ENCODE measurements at places on chromosomes 3 and 15.
A peak's percentile ranks its signal among the peaks of the same experiment; 100 is the strongest.

- no peak for DNase-seq
Observed at GRCh38 chr3:94405258-94406035, 342.6 kb downstream of the NSUN3 start.

DNA sequence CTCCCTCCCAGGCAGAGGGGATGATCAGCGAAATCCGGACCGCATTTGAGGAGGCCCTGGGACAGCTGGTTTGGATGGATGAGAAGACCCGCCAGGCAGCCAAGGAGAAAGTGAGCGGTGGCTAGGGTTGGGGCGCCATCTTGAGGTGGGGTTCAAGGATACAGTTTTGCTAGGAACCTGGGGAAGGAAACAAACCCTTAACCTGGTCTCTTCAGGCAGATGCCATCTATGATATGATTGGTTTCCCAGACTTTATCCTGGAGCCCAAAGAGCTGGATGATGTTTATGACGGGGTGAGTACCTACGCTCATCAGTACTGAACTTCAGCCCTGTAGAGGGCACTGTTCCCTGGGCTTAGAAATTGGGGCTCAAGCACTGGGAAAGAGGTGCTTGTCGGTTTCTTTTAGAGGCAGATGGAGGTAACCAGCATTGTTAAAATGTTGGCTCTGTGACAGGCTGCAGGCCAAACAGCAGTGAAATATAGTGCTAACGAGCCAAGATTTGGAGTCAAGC, 9.6 kb upstream of the PSMD2 start:
- peak; percentile 6 for DNase-seq

DNA sequence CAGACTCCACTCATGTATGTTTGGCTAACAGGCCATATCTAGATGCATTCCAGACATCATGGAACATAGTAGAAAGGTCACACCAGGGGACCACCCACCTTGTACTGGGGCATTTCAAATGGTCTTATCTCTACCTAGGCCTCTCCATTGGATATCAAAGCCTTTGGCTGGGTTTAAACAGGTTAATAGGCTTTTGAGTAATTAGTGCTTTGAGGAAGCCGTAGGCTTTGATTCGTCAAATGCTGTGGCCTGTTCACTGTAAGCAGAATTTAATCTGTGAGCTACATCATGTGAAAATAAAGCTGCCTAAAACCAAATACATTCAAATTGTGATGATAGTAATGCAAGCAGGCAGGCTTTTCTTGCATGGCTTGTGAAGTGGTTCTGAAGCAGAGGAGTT, 129.5 kb downstream of the ST8SIA2 start:
- no peak for DNase-seq

DNA sequence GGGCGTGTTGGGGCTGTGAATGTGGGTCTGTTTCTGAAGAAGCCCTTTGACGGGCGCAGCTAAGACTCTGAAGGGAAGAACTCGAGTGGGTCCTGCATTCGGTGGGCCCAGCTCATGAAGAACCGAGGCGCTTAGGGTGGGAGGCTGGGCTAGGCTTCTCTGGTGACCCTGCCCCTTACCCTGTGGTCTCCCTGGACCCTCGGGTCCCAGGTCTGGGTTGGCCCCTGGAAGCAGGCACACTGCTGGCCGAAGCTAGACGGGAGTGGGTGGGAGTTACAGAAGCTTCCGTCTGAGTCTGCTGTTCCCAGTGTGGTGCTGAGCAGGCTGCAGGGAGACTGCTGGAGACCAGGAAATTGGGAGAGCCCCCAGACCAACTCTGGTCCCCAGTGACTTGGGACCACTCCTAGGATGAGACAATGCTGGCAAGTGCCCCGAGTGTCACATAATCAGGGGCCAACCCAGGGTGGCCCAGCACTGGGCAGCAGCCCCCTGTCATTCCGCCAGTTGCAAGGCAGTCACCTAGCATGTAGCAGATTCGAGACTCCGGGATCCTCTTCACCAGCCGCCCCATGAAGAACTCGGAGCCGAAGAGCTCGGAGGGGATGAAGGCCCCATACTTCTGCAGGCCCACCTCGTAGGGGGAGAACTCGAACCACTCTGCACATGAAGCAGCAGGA, 16.7 kb upstream of the EHD4 start:
- no peak for DNase-seq

DNA sequence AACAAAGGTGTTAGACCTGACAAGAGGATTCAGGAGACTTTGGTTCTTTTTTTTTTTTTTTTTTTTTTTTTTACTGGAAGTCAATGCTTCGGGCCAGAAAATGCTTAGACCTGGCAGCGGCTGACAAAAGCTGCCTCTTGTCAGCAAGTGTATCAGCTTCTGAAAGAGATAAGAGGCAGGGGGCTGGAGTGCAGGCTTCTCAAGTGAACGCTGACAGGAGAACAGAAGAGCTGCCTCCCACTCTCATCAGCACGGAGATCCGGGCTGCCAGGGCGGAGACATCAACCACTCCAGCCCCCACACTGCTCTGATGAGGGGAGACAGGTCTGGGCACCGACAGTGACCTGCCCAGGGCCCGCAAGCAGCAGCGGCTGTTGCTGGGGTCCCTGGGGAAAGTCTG, 9.4 kb upstream of the SCN5A start:
- DNase-seq = no peak

DNA sequence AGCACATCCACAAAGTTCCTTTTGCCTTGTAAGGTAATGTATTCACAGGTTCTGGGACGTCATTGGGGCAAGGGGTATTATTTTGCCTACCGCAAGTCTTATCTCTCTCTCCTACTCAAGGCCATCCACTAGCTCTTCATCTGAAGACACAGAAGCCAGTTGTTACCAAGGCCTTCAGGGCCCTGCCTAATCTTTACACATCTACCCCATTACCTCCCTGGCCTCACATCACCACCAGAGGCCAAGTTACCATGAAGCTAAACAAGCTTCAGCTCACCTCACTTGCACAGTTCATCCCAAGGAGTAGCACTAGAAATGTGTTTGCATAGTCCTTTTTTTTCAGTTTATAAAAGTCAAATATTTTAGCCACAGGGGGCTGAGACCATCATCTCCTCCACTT, 34.1 kb downstream of the ATP8B4 start:
- DNase-seq = no peak

GRCh38 chr3:49912881-49913281, 9.2 kb upstream of the MST1R start:
- DNase-seq = no peak

DNA sequence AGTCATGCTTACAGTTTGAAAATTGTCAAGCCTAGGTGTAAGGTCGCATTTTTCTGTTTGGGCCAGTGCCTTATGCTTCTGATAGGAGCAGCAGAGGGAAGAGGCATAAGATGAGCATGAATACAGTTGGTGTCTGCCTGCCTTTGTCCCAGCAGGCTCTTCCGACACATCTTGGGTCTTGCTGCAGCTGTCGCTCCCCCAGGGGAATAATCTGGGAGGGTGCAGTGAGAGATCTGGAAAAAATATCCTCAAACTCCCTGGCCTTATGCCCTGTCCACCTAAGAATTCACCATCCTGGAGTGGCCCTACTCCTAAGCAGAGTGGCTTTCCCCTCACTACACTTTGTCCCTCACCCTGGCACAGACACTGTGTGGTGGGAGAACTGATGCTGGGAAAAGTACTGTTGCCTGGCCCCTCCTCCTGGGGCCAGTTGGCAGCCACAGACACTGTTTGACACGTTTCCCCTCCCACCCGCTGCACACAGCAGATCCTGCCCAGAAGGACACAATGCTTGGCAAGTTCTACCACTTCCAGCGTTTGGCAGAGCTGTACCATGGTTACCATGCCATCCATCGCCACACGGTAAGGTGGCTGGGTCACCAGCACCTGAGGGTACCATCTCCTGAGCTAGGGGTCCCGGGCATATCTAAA, 21.1 kb upstream of the RHO start:
- no peak for DNase-seq

DNA sequence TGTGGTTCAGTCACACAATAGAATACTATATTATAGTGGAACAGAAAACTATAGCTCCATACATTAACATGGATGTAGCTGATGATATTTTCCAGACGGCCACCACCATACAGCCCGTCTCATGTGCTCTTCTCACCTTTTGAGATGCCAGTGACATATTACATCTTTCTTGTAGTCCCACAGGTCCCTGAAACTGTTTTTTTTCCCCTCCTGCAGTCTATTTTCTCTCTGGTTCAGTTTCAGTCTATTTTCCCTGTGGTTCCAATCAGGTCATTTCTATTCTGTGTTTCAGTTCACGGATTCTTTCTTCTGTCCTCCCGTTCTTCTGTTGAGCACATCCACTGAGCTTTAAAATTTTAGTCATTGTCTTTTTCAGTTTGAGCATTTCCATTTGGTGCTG, 72.2 kb downstream of the PPCDC start:
- DNase-seq = no peak

DNA sequence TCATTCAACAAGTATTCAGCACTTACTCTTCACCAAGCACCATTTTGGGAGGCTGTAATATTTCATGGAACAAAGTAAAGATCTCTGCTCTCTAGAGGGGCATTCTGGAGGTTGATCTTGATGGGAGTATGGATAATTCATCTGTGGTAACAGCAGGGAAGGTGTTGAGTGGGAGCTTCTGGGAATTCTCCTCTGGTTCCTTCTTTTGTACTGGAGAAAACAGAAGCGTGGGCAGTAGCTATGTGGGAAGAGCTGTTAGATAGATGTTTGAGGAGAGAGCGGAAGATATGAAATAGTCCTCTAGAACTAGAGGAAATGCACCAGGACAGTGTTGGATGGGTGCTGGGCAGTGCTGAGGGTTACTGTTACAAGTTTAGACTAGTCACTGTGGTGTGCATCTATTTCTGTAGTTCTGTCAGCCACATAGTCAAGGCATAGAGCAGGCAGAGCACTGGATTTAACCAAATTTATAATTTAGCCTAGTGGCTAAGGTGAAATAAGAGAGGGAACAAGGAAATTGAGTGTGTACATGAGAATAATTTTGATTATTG, 9.6 kb downstream of the NMD3 start:
- no peak for DNase-seq

- DNase-seq = no peak
Observed at GRCh38 chr3:48598323-48599076, 3.4 kb upstream of the COL7A1 start.

All from NCI-H1417 treated with DMSO at 0.1 percent for 48 hours (cell line).